D721Med (cell line): ENCODE measurements at places on chromosomes 6 and 20.

- no peak for DNase-seq
Observed at GRCh38 chr6:146543940-146544615, 445 bp downstream of the RAB32 start.

DNA sequence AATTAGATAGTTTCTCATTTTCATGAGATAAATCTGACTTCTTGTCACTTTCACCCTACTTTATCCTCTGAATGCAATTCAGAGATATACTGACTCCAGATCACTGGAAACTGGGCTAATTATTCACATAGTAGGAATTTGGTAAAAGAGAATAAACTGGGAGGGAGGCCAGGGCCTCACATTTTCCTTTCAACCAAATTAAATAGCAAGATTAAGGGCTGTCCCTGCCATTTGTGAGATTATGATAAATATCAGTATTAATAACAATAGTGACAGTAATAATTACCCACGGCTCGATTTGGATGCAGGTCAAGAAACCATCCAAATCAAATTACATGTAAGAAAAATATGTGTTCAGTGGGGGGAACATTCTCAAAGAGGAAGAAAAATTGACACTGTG is 140.5 kb downstream of the CD83 start:
- DNase-seq: no peak

GRCh38 chr20:45012682-45013302 is 46.5 kb downstream of the STK4 start:
- DNase-seq: no peak

GRCh38 chr6:46629691-46630090 is 22.9 kb downstream of the CYP39A1 start:
- no peak for DNase-seq

DNA sequence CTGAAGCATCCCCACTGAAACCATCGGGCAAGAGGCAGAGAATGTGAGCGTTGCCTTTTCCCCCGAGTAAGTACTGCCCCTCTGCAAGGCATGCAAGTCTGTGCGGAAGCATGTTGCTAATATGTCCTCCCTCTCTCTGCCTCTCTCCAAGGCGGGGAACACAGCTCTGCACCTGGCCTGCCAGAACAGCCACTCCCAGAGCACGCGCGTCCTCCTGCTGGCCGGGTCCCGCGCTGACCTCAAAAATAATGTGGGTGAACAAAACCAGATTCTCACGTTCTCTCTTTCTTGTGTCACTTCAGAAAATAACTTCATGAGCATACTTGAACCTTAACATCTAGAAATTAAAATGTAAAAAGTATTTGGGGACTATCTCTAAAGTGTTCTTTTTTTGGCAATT is 26.4 kb downstream of the LYRM2 start:
- DNase-seq: no peak

DNA sequence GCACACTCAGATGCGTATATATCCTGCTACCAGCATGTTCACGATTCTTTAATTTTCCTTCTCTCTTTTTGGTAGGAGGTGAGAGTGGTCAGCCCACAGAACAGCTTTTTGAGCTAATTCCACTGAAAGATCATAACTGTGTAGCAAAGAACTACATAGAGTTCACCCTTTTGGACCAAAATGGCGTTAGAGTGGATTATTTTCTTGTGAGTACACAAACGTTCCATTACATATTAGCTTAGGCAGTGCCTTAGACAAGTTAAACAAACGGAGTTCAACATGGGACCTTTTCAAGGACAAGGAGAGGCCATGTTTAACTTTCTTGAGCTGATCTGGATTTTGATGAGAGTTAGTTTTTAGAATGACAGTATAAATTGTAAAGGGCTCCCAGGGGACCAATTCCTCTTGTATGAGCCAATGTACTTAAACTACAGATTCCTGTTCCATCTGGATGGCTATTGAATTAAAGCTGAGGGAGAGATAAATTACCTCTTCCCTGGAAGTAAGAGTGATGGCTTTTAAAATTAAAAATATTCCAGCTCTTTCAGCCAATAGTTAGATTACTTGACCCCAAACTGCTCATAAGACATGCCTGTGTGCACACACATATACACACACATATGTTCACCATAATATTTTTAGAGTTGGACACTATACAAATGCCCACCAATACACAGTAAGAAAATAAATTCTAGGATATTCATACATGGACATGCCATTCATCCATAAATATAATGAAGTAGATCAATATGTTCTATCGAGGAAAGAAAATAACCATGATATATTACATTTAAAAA is 25.6 kb upstream of the ARMH2 start:
- no peak for DNase-seq

- DNase-seq: no peak
Observed at GRCh38 chr20:64068386-64069208, 5.6 kb downstream of the TCEA2 start.

GRCh38 chr6:169293196-169293595 is 39.5 kb upstream of the THBS2 start:
- no peak for DNase-seq

GRCh38 chr20:7650086-7650879 is 290.0 kb downstream of the HAO1 start:
- no peak for DNase-seq

DNA sequence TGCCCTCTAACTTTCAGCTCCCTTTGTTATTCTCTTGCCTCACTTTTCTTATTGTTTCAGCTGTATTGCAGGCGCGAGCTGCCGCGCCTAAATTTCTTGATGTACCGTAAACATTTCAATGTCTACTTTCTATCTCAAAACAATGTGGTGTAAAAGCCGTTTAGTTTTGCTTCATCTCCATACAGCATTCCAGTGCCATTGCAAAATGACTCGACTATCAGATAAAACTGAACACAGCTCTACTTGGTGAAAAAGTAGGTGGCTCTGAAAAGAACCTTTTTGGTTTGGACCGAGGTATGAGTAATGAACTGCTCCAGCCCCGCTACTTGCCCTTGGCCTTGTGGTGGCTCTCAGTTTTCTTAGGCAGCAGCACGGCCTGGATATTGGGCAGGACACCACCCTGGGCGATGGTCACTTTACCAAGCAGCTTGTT is 74.6 kb downstream of the OR2B2 start:
- DNase-seq: no peak

DNA sequence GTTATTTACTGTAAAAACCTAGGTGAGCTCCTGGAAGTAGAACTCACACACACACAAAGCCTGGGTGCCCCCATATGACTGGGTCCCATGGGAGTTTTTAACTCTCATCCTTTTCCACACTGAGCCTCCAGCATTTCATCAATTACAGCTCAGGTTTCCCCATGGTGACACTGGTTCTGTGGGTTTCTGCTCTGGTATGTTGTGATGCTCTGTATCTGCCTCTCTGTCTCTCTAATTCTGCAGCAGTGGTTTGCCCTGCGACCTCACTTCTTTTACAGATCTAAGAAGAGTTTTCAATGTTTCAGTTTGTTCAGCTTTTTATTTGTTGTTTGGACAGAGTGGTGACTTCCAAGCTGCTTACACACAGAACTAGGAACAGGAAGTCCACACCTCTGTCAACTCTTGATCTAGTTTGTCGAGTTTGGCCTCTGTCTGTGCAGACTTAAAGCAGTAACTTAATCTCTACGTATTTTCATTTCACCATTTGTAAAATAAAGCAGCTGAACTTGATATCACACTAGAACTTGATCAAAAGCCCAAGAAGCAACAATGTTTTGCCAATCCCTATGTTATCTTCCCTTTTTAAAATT is 554.3 kb downstream of the EPHA7 start:
- DNase-seq: no peak

GRCh38 chr6:43687437-43688347 is at the start of gene MRPS18A:
Gene MRPS18A (minus strand): TSS chr6:43687791. CDS start chr6:43687779, 12 bp downstream.
- DNase-seq: peak; percentile 88

DNA sequence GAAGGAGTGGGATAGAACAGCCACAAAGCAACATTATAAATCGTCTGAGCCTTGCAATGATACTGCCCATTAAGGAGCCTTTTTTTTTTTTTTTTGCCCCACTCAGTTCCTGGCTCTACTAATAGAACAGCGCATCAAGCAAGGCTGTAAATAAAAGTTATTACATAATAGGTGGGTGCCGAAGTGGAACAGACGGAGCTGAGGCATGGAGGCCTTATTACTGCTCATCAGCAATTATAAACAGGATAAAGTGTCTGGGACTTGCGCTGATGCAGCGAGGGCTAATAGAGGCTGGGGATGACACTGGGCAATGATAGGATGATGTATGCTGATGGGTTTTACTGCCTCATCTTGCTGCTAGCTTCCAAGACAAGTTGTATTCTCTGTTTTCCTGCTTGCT is 272.1 kb downstream of the ZFAND3 start:
- DNase-seq: no peak
